ENCODE measurements at places on chromosomes 12 and 14.

GRCh38 chr12:40223646-40224045, 1.2 kb upstream of the LRRK2 start:
- no peak for DNase-seq

DNA sequence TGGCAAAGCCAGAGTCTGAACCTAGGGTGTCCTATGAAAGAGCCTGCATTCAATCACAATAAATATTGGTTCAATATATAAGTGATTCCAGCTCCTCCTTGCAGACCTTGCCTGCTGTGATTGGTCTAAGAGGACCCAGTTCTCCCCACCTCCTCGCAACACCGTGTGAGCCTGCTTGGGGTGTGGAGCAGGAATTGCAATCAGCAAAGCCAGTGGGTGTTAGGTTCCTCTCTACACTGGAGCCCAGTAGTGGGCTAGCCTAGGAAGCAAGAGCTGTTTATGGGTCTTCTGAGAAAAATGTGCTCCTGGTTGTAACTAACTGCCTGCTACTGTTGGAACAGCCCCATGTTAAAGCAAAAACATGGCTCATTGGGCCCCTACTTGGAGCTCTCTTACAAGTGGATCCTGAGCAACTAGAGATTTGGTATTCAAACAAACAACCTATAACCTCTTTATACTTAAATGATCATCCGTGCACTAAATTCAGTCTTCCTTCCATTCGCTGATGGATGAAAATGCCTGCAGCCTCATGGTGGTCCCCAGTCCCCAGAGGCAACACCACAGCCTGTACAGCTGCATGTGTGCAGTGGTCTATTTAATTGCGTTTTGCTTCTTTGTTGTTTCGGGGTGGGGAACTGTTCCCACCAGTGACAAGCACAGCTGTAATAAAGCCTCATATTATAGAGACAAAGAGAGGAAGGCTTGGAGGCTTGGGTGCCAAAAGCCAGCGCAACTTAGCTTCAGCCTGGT, 3.7 kb upstream of the SELPLG start:
- DNase-seq, result no peak

DNA sequence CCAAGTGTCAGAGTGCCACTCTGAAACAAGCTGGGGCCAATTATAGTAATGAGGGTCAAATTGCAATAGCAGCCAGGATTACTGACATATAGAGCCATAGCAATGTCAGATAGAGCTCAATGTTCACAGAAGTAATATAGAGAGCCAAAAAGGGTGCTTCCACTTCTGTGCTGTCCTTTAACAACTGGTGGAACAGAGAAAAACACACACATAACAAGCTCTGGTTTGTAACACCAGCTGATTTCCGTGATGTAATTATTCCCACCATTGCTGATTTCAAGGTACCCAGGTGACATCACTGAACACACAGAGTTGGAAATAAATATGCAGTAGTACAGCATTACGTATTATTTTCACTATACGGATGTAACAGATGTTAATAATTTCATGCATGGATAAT, 3.0 kb upstream of the CLEC2B start:
- DNase-seq, result no peak

GRCh38 chr14:62691647-62692489, 353.4 kb downstream of the KCNH5 start:
- peak; percentile 68 for DNase-seq

DNA sequence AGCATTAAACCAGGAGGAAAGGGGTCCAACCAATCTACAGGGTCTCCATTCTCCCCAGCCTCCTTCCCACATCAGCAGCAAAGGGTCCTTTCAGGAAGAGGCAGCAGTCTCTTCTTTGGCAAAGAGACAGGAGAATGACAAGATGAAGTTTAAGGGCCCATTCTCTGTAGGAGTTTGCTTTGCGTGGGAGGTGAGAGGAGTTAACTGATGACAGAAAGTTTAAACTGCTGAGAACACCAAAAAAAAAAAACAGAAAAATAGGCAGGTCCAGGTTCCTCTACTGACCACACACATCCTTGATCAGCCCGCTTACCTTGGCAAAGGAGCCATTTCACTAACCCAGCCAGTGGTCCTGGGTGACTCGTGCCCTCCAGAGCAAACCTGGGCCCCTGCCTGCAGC, 5.7 kb downstream of the SLC6A13 start:
- no peak for DNase-seq

DNA sequence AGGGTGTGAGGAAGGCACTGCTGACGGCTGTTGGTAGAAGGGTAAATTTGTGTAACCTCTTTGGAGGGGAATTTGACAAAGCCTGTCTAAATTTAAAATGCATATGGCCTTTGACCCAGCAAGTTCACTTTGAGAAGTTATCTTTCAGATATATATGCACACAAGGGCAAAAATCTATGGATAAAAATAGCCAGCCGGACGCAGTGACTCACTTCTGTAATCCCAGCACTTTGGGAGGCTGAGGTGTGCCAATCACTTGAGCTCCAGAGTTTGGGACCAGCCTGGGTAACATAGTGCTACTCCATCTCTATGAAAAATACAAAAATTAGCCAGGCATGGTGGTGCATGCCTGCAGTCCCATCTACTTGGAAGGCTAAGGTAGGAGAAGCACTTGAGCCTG, 13.4 kb downstream of the UBC start:
- no peak for DNase-seq

DNA sequence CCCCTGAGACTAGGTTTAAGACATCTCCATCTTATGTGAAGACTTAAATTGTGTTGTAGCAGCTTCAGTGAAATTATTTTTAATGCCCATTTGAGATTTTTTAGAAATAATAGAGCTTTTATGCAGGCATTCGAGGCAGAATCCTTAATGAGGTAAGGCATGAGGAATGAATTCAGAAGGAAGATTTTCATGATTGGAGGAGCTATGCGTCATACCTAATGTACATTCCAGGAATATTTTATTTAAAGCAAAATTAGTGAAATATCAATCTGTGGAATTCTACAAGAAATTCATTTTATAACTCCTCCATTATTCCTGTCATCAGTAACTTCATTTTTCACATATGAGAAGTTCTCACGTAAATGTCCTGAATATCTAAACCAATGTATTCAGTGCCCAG, 36.0 kb upstream of the GARIN6 start:
- DNase-seq, result no peak

DNA sequence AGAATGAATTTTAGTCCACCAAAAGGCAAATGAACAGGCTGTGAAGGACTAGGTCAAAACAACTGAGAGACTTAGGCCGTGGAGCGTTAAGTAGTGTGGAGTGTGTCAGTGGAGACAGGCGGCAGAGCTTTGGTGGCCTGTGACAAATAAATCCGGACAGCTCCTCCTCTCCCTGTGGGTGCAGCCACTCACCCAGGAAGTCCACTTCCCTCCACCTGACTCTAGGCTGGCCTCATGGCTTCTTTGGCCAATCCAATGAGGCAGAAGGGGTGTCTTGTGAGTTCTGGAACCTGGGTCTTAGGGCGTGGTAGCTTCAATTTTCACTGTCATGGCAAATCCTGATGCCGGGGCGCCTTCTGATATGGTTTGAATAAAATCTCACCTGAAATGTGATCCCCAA, 180.9 kb upstream of the C14orf180 start:
- DNase-seq, result no peak

- DNase-seq, result no peak
Measured at GRCh38 chr14:75197338-75197737, 20.9 kb upstream of the TMED10 start.

GRCh38 chr12:102539651-102540553, 59.5 kb upstream of the IGF1 start:
- DNase-seq, result no peak

GRCh38 chr12:12613344-12613743, 1.7 kb downstream of the CREBL2 start:
- no peak for DNase-seq

- no peak for DNase-seq
Measured at GRCh38 chr12:11633968-11634367, 15.5 kb upstream of the ETV6 start.

DNA sequence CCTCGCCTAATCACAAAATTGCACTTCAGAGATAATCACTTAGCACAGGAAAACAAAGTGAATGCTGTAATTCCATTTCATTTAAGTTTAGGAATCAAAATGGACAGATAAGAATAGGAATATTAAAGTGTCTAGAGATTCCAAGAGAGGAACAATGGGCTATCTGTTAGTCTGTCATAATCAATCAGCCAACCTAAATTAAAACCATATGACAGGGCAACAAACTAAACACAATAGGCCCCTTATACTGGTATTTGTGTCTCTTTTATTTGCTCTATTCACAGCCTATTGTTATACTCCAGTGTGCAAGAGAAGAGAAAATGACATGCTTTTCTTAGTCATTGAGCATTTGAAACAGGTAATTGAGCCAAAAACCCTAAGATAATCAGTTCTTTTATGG, 259.4 kb downstream of the PRKD1 start:
- no peak for DNase-seq

GRCh38 chr12:121930862-121931261, 12.5 kb downstream of the CFAP251 start:
- DNase-seq, result no peak

DNA sequence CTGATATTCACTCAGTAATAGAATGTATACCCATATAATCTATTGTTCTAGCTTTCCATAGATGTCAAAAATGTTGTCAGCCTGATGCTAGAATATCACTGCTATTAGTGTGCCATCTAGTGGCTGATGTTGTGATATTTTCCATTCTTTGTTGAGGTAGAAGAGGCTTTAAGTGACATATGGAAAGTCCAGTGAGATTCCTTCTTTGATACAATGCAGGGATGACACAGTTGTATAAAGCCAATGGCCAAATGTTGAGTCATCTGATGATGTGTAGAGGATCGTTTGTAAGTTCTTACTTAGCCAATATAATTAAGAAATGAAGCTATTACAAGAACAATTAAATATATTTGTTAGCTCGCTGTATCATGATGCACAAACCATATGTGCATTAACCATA, 58.1 kb upstream of the PCED1B start:
- no peak for DNase-seq

DNA sequence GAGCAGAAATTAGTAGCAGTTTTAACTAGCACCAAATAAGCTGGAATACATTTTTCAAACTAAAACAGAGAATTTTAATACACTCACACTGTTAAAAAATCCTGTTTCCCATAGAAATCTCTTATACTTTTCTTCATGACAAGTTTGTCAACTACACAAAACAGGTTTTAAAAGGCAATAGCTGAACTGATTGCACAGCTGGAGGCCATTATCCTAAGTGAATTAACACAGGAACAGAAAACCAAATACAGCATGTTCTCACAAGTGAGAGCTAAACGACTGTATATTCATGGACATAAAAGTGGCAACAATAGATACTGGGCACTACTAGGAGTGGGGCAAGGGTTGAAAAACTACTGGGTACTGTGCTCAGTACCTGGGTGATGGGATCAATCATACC, 11.6 kb upstream of the HAL start:
- no peak for DNase-seq

DNA sequence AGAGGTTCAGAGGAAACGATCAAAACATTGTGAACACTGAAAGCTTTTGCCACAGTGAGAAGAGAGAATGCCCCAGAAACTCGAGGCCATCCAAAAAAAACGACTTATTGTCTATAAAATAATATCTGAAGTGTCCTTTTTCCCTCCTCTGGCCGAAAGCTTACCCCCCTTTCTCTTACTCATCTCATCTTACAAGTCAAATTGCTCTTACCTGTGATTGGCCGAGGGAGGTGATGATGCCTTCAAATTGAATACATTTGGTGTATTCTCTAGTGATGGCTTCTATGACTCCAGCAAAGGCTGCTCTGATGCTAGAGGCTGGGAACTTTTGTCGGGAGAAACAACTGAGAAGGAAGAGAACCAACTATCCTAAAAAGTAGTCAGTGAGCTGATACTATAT, 90.7 kb downstream of the PTCSC3 start:
- no peak for DNase-seq

- DNase-seq, result no peak
Measured at GRCh38 chr12:5587711-5588121, 155.8 kb downstream of the NTF3 start.

GRCh38 chr14:75479770-75480600, 42.3 kb upstream of the BATF start:
- DNase-seq, result no peak

- DNase-seq, result no peak
Measured at GRCh38 chr12:54358191-54358944, 5.9 kb downstream of the GPR84 start.

- DNase-seq, result no peak
Measured at GRCh38 chr12:126084480-126084879, 1019.2 kb downstream of the AACS start.

DNA sequence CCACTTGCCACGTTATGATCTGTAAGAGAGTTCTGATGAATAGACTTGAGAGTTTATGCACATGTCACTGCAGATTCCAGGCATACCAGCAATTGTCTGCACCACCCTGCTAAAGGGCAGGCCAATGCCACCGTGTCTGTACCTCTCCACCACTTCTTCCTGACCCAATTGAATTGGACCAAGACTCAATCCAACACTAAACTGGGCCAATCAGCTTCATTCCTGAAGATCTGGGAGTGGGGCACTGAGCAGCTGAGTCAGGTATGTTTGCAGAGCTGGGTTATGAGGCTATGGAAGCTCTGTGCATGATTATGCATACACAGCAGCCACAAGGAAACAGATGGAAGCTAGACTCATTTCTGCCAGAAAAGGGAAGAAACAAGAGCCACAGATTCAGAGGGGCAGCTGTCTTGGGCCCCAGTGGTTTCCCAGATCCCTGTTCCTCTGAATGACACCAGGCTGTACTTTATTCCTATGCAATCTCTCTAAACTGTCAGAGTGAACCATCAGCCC, 28.0 kb downstream of the DAO start:
- no peak for DNase-seq

GRCh38 chr14:61750708-61751474, 11.3 kb upstream of the SNAPC1 start:
- peak; percentile 93 for DNase-seq

GRCh38 chr14:33237115-33237740, 298.5 kb downstream of the NPAS3 start:
- DNase-seq, result no peak

DNA sequence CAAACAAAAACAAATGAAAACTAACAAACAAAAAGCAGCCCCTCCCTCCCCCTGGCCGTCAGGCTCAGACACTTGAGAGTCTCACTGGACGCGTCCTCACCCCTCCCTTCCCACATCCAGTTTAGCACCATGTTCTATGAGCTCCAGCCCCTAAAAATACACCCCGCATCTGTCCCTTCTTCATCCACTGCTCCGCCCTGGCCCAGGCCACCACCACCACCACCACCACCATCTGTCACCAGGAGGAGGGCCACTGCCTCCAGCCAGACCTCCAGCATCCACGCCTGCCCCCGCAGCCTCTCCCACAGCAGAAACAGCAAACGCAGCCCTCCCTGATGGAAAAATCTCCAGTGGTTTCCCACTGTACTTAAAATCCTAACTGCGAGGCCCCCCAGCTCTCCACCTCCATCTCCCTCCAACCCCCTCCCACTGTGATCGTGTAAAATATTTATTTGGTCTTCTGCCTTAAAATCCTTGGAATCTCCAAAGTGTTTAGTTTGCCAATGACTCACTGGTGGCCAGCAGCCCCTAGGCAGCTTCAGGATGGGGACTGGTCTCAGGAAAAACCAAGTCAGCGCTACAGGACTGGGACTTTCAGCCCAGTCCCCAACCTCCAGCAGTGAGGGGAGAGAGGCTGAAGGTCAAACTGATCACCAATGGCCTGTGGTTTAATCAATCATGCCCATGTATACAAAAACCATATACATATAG, 95.1 kb downstream of the SCARB1 start:
- DNase-seq, result no peak

GRCh38 chr12:130826151-130826801, 12.8 kb downstream of the STX2 start:
- DNase-seq, result no peak

GRCh38 chr12:118206107-118206412, 70.1 kb downstream of the PEBP1 start:
- DNase-seq, result no peak

GRCh38 chr12:20629414-20630156, 65.5 kb upstream of the SLCO1C1 start:
- DNase-seq, result no peak
